ENCODE measurements at places on chromosomes 11 and 22.

GRCh38 chr11:66291706-66292542 is at the start of gene TMEM151A:
TMEM151A (plus strand) TSS chr11:66291894; CDS start chr11:66292014, 120 bp downstream.
- no peak for DNase-seq

GRCh38 chr11:126893796-126894195 is 106.8 kb downstream of the KIRREL3 start:
- DNase-seq, result no peak

- DNase-seq, result no peak
Observed at GRCh38 chr22:32539631-32540421, 65.2 kb downstream of the FBXO7 start.

DNA sequence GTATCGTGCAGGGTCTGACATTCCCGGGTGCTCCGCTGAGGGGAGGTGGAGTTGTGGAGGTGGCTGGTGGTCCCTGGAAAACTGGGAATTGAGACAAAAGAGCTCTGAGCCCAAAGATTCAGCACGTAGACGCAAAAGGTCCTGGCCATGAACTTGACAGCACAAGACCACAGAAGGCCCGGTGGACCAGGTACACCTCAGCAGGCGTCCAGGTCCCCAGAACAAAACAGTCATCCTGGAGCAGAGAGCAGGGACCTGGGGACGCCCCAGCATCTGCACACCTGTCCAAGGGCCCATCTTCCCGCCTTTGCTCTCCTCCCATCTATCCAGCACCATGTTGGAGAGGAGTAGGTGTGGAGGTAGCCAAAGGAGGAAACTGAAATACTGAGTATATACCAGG is 13.8 kb upstream of the MB start:
- no peak for DNase-seq

- DNase-seq, result no peak
Observed at GRCh38 chr11:128660947-128661346, 32.9 kb upstream of the FLI1 start.

DNA sequence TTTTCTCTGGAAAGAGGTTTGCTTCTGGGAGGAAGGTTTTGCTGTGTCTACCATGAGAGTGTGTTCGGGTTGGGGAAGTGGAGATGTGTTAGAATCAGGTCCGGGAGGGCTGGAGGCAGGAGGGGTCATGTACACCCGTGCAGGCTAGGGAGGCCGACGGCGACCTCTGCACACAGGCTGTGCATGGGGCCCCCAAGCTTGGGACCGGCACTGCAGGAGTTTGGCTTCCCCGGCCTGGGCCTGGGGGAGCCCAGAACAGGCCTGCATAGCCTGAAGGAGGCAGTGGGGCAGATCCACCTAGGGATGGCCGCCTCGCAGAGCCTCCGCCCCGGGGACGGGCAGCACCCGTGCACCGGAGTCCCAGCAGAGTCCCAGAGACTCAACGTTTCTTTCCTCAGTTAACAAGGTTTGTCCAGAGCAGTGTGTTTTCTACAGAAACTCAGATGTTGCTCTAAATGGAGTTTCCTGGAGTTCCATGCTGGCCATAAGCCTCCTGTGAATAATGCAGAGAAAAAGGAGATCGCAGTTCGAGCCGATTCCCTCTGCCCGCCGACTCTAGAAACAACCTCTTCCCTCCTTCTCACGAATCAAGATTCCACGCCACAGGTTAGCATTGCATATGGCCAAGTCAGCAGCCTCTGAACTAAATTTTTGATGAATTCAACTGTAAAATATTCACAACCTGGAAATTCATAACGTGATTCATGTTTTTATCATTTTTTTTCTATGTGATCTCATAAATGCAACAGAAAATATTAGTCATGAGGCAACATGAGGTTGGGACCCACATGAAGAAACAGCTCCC is 427.3 kb downstream of the BRD1 start:
- no peak for DNase-seq

DNA sequence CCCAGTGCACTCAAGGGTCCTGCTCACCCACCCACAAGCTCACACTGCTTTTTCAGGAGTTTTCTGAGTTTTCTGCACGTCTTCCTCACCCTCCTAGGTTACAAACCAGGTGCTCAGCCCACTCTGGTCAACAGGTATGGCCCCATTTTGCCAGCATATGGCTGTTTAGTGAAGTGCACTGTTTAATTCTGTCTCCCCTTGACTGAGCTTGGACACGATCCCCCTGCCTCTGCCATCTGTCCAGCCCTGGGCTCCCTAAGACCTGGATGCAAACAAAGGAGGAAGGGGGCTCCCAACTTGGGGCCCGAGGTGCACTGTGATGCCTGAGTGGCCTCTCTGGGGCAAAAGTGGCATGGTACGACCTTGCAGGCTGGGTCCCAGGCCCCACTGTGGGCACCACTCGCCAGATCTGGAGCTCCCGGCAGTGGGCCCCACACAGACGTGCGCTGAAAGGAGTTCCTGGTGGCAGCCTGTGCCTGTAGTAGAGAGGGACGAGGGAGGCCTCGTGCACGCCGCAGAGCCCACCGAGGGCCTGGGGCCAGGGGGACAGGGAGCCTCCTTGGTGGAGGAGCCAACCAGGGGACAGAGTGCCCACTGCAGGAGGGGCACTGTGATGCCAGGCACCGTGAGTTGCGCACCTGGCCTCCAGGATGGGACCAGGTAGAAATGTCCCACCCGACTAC is 37.3 kb upstream of the COMT start:
- no peak for DNase-seq

- DNase-seq, result no peak
Observed at GRCh38 chr11:63888170-63889086, 28.5 kb downstream of the RCOR2 start.

DNA sequence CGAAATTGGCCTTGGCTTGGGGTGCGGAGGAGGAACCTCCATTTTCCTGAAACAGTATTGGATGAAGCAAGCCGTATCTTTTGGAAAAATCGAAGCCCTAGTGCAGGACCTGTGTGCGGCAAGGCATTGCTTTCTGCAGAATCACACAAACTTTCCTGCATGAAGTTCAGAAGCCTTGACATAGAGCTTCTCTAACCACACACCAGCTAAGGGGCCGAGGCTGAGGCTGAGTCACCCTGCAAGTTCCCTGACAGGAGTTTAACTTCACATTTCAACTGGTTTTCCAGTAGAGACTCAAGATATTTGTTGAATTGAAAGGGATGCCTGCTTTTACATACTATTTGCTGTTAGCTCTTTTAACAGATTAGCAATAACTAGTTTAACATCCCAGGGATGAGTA is 67.8 kb downstream of the TCF20 start:
- DNase-seq, result no peak

DNA sequence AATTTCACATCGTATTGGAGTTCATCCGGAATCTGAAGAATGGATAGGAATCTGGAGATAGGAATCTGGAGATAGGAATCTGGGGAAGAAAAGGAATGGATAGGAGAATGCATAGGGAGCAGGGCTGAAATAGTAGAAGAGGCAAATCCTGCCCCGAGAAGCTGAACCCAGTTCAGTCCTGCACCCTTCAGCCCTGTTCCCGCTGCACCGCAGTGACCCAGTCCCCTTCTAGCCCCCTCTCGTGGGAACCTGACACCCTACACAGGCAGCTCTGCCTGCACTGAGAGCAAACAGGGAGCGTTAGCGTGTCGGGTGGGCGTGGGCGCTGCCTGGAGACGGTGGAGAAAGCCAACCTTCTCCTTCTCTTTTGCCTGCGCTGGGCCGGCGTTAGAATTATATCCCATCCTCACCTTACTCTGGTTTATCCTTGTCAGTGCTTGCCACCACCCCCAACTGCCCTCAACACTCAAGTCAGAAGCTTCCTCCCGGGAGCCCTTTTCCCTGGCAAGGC is 1.0 kb upstream of the CCKBR start:
- DNase-seq, result no peak

GRCh38 chr11:1832920-1833295 is 1.9 kb upstream of the SYT8 start:
- no peak for DNase-seq

- DNase-seq, result no peak
Observed at GRCh38 chr11:67983951-67984350, 19.9 kb downstream of the UNC93B1 start.

GRCh38 chr22:37953062-37953436 is 352 bp downstream of the C22orf23 start:
- DNase-seq, result no peak

- DNase-seq, result peak; percentile 3
Observed at GRCh38 chr11:112735470-112735869, 225.8 kb upstream of the NCAM1 start.

DNA sequence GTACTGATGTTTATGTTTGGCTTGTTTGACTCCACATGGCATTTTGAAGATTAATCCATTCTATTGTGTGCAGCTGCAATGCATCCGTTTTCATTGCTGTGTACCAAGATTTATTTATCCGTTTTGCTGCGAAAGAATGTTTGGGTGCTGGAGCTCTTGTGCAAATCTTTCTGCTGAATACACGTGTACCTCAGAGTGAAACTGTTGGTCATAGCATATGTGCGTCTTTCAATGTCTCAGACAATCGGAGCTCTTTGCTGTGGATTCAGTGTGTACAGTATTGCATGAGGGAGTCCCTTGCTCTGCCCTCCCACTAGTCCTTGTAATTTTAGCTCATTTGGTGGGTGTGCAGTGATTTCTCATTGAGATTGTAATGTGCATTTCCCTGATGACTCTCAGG is 545.4 kb downstream of the TBC1D22A start:
- DNase-seq, result peak; percentile 8

DNA sequence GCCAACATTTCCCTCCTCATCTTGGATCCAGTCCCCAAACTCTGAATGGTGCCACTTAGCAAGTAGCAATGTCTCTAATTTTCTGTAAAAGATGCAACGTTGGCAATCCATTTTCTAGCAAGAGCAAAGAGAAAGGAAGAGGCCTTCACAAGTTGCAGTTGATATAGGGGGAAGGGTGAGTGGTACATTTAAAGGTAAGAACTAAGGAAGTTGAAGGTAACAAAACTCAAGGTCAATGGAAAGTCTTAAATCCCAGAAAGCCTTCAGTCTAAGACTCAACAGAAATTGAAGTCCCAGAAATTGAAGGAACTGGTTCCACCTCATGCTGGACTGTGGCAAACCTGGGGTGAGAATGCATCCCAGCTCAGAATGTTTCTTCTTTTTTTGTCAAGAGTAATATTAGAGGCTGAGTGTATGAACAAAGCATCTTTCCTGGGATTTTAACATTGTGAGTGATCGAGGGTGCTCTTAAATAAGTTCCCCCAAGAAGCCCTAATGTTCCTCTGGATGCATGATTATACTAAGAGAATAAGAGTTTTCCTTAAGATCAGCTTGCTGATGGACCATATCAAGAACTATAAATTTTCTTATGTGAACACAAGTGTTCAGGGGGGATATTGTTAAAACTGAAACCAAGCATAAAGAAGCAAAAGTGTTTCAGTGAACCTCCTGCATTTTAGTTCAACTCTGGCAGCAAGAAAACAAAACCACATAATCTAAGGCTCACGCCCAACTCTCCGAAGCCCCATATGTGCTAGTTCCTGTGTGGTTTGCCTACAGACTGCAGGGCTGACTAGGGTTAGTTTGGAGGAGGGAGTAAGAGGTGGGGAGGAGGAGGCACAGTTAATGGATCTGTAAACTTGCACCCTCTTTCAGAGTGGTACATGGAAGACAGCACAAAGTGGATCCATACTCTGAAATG is at the start of gene GRAP2:
Gene GRAP2, plus strand, starts transcription at position 779 of the 922 bp plus-strand sequence. CDS start 46,023 bp downstream, outside the sequence.
- DNase-seq, result no peak

- DNase-seq, result no peak
Observed at GRCh38 chr22:30574095-30574981, at the start of gene GAL3ST1. GAL3ST1 (minus strand) TSS chr22:30574665; CDS start chr22:30557392, 17,273 bp downstream.

DNA sequence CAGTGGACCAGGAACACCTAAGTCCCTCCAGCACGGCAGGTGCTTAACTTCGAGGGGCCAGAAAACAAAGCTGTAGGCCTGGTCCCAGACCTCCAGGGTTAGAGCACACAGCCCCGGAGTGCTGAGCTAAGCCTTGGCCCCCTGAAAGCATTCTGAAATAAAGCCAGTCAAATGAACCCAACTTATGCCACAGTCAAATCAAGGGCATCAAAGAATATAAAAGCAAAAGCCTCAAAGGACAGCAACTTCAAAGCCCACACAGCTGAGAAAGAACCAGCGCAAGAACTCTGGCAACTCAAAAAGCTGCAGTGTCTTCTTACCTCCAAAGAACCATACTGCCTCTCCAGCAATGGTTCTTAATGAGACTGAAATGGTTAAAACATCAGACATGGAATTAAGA is 39.1 kb downstream of the TMEM123 start:
- DNase-seq, result no peak

GRCh38 chr11:12272821-12273617 is 104.4 kb upstream of the PARVA start:
- peak; percentile 73 for DNase-seq

DNA sequence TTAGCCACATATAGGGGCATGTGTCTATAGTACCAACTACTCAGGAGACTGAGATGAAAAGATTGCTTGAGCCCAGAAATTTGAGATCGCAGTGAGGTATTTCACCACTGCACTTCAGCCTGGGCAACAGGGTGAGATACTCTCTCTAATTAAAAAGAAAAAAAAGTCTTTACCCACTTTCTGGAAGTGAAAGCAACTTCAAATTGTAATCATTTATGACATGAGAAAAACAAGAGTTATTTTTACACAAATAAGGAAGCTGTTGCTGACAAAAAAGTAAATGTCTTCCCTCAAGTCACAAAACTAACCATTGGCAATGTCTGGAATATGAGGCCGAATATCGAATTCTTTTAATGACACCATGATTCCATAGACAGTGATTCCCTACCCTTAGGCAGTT is 71.4 kb downstream of the GLYATL1 start:
- DNase-seq, result no peak

GRCh38 chr11:82686211-82686610 is 47.5 kb downstream of the FAM181B start:
- DNase-seq, result no peak

GRCh38 chr11:2902784-2903671 is 17.5 kb upstream of the CDKN1C start:
- no peak for DNase-seq
